Urinary bladder (tissue), 4 donors: ENCODE measurements at places on chromosomes 3 and 15.

- no peak for DNase-seq
Observed at GRCh38 chr3:160665784-160666526, 11.0 kb upstream of the ARL14 start.

GRCh38 chr3:197103766-197104165 lies 74.1 kb upstream of the MELTF start:
- no peak for DNase-seq

DNA sequence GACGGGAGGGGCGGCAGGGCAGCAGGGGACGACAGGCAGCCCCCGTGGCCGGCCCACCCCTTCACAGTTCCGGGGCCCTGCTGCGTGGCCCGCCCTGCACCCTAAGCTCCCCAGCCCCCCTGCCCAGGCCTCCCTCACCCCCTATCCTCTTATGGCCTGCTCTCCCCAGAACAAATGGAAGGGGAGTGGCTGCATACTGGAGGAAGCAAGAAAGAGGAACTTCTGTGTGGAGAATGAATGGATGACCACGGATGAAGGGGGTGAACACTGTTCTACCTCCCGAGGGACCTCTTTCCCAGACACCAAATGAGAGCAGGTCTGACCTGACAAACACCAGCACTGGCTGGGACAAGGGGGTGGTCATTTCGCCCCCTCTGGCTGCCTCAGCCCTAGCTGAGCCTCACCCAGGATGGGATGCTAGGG lies 25.0 kb downstream of the SEC61A1 start:
- DNase-seq = no peak

GRCh38 chr3:188319569-188319968 lies 165.6 kb downstream of the LPP start:
- DNase-seq = no peak

DNA sequence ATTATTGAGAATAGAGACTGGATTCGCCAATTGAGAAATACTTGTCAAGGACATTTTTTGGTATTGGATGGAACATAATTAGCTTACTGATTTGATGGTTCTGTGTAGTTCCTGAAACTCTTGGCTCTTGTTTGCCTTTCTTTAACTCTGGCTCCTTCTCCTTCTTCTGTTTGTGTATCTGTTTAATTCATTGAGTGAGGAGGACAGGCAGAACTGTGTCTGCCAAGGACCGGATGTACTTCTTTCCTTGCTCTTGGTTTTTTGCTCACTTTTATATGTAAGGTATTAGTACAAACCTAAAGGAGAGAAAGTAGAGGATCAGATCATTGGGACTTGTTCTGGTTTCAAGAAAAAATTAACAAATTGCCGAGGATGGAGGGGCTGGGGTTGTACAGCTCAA lies 48.9 kb downstream of the TCF12 start:
- no peak for DNase-seq

- DNase-seq = no peak
Observed at GRCh38 chr15:53454535-53454842, 305.0 kb downstream of the WDR72 start.

DNA sequence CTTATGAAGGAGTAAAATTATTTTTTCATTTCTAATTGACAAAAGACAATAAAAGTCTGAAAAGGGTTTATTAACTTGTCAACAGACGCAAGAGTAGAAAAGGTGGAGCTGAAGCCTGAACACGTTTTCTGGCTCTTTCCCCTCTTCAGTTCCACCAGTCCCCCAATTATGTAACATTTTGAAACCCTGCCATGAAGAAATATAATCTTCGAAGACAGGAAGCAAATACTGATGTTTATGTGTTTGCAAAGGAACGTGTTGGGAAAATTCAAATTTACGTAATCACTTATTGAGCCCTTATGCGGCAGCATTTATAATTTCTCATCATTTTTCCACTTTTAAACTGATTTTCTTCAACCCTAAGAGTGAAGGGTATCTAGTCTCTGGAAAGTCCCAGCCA lies 767 bp downstream of the AP3S2 start:
- no peak for DNase-seq

DNA sequence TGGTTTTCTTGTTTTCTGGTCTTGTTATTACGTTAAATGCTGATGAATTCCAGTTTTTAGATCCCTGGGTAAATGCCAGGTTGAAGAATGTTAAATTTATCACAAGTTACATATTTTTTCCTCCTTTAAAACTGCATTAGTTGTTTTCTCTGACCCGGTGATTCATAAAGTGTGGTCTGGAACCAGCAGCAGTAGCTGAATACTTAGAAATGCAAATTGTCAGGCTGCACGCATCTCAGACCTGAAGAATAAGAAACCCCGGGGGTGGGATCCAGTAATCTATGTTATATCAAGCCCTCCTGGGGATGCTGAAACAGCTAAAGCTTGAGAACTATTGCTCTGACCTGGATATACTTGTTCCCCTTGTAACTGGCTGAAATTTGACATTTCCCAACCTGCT lies 69.1 kb downstream of the PEX5L start:
- no peak for DNase-seq

DNA sequence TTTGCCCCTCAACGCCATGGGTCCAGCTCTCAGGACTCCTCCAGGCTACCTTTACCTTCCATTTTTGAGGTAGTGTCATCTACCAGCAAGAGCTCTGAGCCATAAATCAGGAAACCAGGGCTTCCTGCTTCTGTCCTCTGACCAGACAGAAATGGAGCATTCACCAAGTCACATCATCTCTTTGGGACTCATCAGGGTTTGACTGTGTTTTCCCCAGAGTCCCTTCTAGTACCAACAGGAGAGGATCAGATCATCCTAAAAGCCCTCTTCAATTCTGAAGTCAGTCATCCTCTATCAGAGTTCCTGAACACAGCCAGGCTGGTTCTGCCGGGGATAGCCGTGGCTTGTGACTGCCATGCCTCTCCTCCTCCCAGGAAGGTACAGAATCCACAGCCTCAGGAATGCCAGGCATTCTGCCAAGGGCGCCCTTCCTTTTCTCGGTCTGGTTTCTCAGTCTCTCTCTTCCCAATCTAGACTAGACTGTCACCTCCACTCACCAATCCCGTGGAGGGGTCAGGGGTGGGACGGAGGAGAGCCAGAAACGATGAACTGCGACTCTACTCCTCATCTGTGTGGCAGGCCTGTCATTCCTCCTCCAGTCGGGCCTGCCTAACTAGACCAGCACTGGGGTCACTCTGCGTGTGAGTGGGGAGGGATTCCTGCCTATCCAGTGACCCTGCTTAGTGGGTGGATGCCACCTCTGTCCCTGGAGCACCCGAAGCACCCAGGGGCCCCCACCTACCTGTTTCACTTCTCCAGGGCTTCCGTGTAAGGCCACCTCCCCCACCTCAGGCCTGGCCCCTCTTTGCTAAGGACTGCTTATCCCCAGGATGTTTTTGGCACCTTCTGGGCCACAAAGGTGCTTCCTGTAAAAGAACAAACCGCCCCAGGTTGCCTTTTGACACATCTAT lies 30.9 kb downstream of the CCNL1 start:
- DNase-seq = no peak

- DNase-seq = no peak
Observed at GRCh38 chr3:64157150-64158035, 67.9 kb downstream of the PRICKLE2 start.

- no peak for DNase-seq
Observed at GRCh38 chr3:48013288-48013980, 2.8 kb downstream of the MAP4 start.

DNA sequence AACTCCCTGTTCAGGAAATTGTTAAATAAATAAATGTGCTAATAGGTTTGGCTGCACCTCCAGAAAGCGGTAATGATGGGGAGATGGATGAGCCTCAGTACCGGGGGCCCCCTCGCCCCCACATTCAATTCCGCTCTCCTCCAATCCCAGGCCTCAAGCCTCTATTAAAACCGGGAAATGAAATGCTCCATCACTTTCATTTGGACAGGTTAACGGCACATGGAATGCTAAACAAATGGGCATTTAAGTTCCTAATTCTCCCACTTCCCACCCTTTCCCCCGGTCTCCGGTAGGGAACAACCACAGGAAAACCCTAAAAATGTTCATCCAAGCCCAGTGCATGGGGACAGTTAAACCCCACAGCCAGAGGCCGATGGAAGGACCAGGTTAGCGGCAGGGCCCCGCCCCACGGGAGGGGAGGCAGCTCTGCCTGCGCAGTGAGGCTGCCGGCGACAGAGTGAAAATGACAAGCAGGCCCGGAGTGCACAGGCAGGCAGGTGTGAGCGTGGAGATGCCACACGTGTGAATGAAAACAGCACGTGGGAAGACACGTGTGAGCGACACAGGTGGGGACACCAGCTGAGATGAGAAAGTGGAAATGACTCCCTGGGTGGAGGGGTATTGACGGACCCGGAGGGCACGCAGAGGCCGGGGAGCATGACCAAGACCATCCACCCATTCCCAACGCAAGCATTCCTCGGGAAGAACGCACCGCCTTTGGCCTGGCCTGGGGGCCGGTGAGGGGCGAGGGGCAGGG lies 28.1 kb downstream of the RNU5B-1 start:
- no peak for DNase-seq

DNA sequence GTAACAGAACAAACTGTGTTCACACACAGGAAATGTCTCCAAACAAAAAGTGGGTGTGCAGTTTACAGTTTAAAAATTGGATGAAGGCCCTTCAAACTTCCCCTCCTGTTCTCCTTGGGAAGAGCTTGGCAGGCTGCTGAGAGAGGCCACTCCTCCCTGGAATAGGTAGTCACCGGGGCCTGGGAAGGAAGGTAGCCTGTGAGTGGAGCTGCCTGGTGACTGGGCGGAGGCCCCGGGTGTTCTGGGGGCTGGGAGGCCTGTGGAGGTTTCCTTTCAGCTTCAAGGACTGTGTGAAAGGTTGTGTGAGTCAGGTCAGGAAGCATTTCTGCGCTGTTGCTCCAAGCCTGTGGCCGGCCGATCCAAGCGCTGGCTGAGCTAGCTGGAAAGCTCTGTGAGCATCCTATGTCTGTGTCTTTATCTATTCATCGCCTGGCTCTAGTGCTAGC lies 14.1 kb downstream of the SLCO3A1 start:
- DNase-seq = no peak

DNA sequence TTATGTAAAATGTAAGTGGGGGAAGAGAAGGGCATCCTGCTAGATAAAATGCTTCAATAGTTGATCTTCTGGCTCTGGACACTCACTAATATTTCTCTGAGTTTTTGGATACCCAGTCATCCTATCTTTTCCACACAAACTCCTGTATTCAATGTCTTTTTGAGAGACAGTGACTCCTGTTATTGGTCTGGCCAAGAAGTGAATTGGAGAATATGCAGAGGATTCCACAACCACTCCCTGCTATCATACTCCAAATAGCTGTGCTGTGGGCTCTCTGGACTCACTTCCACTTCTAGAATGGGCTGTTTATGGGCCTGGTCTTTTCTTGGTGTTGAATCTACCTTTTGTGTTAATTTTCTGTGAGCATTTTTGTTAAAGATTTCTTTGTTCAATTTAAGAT lies 376.8 kb downstream of the NLGN1 start:
- no peak for DNase-seq

GRCh38 chr3:49213998-49214397 lies 42.6 kb downstream of the KLHDC8B start:
- no peak for DNase-seq

DNA sequence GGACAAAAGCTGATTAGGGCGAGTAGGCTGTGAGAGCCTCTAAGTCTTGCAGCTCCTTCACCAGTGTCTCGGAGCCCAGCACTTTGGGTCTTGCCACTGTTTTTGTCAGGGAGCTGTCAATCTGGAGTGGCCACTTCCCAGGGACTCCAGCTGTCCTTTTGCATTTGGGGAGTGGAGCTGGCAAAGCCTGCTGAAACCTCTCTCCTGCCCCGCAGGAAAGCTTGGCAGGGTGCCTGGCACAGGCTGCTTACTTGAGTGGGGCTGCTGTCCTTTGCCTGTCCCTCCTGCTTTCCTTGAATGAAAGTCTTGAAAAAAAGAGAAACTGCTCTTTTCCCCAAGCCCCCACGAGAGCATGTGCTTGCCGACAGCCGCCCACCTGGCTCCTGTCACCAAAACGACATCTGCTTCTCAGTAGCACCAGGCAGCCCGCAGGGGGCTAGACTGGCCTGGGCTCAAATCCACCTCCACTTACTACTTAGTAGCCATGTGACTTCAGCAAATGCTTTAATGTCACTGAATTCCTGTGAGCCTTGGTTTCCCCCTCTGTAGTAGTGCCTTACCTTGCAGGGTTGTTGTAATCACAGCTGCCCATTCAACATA lies 13.7 kb downstream of the USP13 start:
- no peak for DNase-seq

DNA sequence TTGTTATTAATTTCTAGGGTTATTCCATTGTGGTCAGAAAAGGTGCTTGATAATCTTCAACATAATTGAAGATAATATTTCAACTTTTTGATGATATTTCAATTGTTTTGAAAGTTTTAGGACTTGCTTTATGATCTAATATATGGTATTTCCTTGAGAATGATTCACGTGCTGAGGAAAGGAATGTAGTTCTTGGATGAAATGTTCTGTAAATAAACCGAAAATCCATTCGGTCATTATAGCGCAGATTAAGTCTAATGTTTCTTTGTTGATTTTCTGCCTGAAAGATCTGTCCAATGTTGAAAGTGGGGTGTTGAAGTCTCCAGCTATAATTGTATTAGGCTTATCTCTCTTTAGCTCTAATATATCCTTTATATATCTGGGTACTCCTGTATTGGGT lies 617.5 kb upstream of the NECTIN3 start:
- DNase-seq = no peak

GRCh38 chr15:56295433-56295832 lies 51.8 kb upstream of the RFX7 start:
- no peak for DNase-seq

GRCh38 chr15:25171111-25171811 lies 216.5 kb downstream of the SNRPN start:
- no peak for DNase-seq

DNA sequence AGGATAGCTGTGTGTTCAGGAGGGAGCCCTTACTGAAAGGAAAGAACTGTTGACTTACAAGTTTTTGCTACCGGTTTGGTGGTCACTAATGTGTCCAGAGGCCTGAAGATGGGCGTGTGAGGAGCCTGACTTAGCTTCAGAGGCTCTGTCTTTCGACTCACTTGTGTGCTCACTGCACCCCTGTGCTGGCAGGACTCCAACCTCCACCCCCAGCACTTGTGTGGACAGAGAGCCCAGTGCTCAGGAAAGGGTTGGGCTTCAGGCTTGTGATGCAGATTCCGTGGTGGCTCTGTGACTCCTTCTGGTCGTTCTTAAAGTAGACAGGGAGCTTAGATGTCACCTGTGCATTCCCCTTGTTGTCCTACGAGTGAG lies 100.9 kb downstream of the PGPEP1L start:
- DNase-seq = no peak

DNA sequence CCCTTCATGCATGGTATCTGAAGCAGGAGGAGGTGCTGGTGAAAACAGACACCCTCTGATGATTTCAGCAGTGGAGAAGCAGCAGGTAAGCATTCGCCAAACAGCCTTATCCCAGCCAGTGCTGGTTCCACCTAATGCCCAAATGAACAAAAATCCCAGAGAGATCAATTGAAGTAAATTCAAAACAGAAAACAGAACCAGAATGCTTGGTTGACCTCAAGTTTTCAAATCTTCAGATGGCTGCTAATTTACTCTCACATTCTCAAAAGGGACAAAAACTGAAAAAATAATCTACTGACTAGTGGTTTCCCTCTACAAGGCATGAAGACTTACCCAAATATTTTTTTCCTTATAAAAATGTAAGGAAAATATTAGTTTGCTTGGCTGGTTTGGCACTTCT lies 87.0 kb upstream of the MYO5C start:
- DNase-seq = no peak
